Hair follicle dermal papilla cell (primary cell): ENCODE measurements at places on chromosomes 1 and 21. TPM values are rescaled to one million over a fixed set of nuclear protein-coding genes. Genes with fewer than 3 reads are reported as not detected.

BRDT gene
- under 0.01 TPM in 1 of 2 replicates, not detected in the other for total RNA-seq

AGT gene
- total RNA-seq = 3.6 and 7.8 TPM in 2 replicates

S100A9 gene
- total RNA-seq = 0.49 TPM in 1 of 2 replicates, not detected in the other

PLA2G2A gene
- not detected in 2 replicates for total RNA-seq

BTBD19 gene
- total RNA-seq = 16.6 and 19.5 TPM in 2 replicates

KCNT2 gene
- 1.8 and 4.7 TPM in 2 replicates for total RNA-seq

ATP8B2 gene
- total RNA-seq = 283 and 305 TPM in 2 replicates

IVL gene
- total RNA-seq = not detected in 2 replicates

DDAH1 gene
- total RNA-seq = 138 and 154 TPM in 2 replicates

RHBDL2 gene
- total RNA-seq = 0.85 and 1.6 TPM in 2 replicates

TMEM82 gene
- total RNA-seq = not detected in 2 replicates

PLA2G2F gene
- not detected in 2 replicates for total RNA-seq

TP53BP2 gene
- total RNA-seq = 32.2 and 36.8 TPM in 2 replicates

PLD5 gene
- not detected in 2 replicates for total RNA-seq

CDC20 gene
- total RNA-seq = 7.2 and 7.6 TPM in 2 replicates

TLR5 gene
- 0.81 and 0.85 TPM in 2 replicates for total RNA-seq

CD247 gene
- total RNA-seq = not detected in 2 replicates

S100A3 gene
- total RNA-seq = 6.3 and 6.6 TPM in 2 replicates

CD1E gene
- not detected in 2 replicates for total RNA-seq

HMCN1 gene
- total RNA-seq = 234 and 427 TPM in 2 replicates

PPFIA4 gene
- total RNA-seq = 11.2 and 14.5 TPM in 2 replicates

CLCA4 gene
- not detected in 2 replicates for total RNA-seq

DOP1B gene
- total RNA-seq = 16.5 and 17.0 TPM in 2 replicates

CASQ2 gene
- total RNA-seq = not detected in 2 replicates

ITGB2 gene
- total RNA-seq = 2.1 and 3.4 TPM in 2 replicates

BRINP2 gene
- 0.12 and 0.32 TPM in 2 replicates for total RNA-seq

TTC22 gene
- not detected in 2 replicates for total RNA-seq

GJB5 gene
- not detected in 2 replicates for total RNA-seq

SAMD13 gene
- total RNA-seq = 0.49 and 0.97 TPM in 2 replicates

GJA9 gene
- total RNA-seq = under 0.01 and 0.12 TPM in 2 replicates

TMPRSS2 gene
- not detected in 2 replicates for total RNA-seq

FCER1G gene
- 0.97 TPM in 1 of 2 replicates, not detected in the other for total RNA-seq

PODN gene
- 20.8 and 23.0 TPM in 2 replicates for total RNA-seq

ACAP3 gene
- total RNA-seq = 49.7 and 57.1 TPM in 2 replicates

PGLYRP3 gene
- total RNA-seq = not detected in 2 replicates

PLA2G2C gene
- not detected in 2 replicates for total RNA-seq
